ENCODE measurements at places on chromosomes 12 and 14. TPM values are rescaled to one million over a fixed set of nuclear protein-coding genes. Genes with fewer than 3 reads are reported as not detected.
A peak's percentile ranks its signal among the peaks of the same experiment; 100 is the strongest.

GRCh38 chr14:64764641-64765520 lies 60.7 kb downstream of the PLEKHG3 start:
- peak; percentile 63 for DNase-seq

DNA sequence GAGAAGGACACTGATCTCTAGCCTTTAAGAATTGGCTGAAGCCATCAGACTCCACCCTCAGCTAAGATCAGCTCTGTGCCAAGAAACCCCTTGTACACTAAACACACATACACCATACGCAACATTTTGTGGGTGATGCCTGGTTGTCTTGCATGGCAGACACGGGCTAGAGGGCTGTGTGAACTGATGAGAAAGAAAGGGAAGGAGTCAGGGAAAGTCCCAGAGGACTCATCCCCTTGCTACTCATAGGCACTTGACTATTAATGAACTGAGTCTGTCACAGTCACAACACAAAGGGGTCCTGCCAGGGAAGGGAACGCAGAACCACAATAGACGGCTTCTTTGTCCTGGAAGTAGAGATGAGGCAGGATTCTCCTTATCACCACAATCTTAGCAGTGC lies 80.8 kb downstream of the EMP1 start:
- no peak for DNase-seq

Gene GAS2L3
- 88.0 TPM for total RNA-seq

GRCh38 chr12:49201595-49202295 lies 12.9 kb upstream of the TUBA1A start:
- DNase-seq = no peak

- no peak for DNase-seq
These were observed 19.4 kb downstream of the LTBP2 start for GRCh38 chr14:74592476-74593201.

DNA sequence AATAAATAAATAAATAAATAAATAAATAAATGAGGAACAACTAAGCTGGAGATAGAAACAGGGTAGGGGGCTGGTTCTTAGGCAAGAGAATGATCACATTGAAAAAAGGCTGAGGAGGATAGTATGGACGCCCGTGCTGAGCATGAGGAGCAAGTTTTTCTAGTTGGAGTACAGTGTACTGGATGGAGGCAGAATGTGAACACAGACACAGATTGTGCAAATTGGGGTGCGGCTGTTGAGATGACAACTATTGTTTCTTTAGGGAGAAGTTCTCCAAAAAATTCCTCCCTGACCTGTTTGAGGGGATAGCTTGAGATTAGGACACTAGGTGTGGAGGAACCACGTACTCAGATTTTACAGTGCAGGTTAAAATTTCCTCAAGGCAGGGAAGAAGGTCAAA lies 979 bp upstream of the BIN2 start:
- no peak for DNase-seq

DNA sequence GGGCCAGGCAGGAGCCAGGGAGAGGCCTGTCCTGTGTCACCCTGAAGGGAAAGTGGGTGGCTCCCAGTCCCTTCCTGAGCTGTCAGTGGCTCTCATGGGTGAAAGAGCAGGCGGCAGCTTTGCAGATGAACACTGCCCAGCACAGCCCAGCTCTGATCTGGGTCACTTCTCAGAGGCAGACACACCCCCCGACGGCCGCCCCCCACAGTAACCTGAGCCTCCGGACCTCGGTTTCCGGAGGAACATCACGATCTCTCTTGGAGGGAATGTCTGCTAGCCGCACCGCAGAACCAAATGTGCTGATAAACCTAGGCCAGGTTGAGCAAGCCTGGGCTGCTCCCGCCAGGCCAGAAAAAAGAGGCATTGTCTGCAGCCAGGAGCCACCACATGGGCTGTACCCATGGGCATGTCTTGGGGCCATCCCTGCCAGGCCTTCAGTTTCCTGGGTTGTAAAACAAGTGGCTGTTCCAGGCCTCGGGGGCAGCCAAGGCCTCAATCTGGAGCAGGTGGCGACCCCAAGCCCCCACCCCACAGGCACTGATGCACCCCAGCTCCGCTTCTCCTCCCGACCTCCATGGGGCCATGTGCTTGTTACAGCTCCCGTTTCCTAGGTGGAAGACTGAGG lies 57.6 kb downstream of the NCOR2 start:
- peak; percentile 32 for DNase-seq

GRCh38 chr14:105177082-105177481 lies 4.0 kb downstream of the NUDT14 start:
- no peak for DNase-seq

Gene KRT85
- total RNA-seq = not detected

DNA sequence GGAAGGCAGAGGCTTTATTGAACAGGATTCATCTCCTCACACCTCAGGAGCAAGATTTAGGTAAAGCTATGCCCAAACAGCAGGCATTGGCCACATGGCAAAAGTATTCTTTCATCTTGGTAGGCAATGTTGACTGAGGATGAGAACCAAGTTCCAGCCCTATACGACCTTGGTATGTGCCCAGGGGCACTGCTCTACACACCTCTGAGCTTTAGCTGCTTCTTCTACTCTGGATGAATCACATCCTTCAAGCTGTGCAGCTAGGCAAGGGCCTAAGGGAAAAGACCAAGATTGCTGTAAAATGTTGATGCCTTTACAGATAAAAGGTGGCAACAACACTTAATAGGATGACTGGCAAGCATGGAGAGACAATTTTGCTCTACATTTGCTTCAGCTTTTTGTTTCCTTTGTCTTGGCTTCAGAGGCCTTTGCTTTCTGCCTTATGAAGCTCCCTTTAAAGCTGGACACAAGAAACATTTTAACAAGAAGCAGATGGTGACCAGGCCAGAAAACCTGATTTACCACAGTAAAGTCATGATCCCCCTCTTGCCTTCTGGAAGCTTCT lies 183.3 kb upstream of the KITLG start:
- DNase-seq = no peak

GRCh38 chr12:102958073-102958829 lies 777 bp downstream of the ASCL1 start:
- peak; percentile 21 for DNase-seq

DNA sequence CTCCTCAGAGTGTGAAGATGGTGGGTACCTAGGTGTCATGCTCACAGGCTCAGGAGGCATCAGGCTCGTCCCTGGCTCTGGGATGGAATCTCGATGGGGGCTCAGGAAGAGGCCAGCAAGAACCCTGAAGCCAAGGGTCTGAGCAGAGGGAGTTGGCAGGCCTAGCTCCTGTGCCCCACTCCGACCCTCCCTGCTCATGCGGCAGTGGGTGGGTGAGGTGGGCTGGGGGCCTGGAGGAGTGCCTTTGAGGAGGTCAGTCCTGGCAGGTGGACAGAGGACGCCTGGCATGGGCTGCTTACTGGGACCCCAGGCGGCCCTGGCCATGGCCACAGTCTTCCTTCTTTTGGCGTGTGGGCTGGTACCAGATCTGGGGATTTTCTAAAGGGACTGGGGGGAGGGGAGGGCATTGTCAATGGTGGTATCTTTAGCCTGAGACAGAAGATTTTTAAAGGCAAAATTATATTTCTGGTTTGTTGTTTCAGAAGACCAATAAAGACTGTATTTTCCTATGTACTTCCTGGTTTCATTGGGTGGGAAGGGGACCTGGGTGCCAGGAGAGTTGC lies 16.0 kb downstream of the LRTM2 start:
- no peak for DNase-seq

- DNase-seq = no peak
These were observed 62.9 kb upstream of the PDE3A start for GRCh38 chr12:20305470-20305869.

Gene GRIP1
- total RNA-seq = 104 TPM

DNA sequence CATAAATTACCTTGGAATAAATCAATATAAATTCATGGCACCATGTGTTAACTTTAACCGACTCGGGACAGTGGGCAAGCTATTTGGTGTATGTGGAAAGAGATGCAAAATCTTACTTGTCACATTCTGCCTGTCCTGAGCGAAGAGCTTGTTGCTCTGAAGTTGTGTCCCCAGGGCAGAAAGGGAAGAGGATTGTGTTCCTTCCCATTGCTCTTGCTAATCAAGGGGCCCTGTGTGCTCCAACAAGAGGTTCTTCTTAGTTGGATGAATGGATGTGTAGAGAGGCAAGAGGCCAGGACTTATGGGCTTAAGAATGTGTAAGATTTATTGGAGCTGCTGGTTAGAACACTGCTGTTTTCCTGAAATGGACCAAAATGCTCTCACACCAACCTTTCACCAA lies 36.5 kb upstream of the FRS2 start:
- no peak for DNase-seq

- no peak for DNase-seq
These were observed 33.3 kb upstream of the BEGAIN start for GRCh38 chr14:100620255-100621100.

- no peak for DNase-seq
These were observed 806.3 kb downstream of the DIO2 start for GRCh38 chr14:79404874-79405511.

GRCh38 chr12:92550661-92551060 lies 152.1 kb upstream of the PLEKHG7 start:
- no peak for DNase-seq

- DNase-seq = peak; percentile 35
These were observed 87.4 kb downstream of the OTOGL start for GRCh38 chr12:80186727-80187217.

Gene TAS2R14
- total RNA-seq = 11.4 TPM
